Activated CD4-positive, alpha-beta T cell treated with anti-CD3 and anti-CD28 coated beads, Interleukin-2, amount 50 U/mL, for 4 hours (primary cell): ENCODE measurements at places on chromosomes 2 and 18.

DNA sequence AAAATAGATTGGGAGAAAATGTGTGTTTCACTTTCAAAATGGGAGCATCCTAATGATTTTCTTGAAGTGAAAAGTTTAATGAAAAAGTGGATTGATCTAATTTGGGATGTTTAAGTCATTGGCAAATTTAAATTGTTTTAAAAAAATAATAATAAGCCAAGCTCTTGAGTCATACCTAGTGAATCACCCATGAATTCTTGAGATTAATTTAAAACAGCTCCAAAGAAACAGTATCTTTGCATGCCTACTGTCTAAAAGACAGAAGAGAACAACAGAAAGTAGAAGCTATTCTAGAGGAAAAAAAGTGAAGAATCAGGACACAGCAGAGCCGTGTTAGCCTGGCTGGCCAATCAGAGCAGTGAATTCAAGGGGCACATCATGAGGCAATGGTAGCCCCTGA is 7.7 kb downstream of the ACVR1C start:
- no peak for DNase-seq

DNA sequence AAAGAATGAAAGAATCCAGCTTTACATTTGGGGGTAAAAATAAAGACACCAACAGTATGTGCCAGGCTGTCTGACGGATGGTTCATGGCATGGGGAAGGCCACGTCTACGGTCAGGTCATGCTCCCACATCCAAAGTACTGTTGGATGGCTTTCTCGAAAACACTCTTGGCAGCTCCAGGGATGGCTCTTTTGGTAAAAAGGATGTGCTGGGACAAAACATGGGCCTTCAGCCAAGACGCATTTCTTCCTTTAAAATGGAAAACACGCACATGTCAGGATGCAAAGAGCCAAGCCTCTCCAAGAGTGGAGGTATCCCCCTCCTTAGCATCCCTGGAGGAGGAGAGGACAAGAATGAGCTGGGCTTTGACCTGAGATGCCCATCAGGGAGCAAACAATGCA is 376.5 kb upstream of the KLHL29 start:
- DNase-seq, result no peak

DNA sequence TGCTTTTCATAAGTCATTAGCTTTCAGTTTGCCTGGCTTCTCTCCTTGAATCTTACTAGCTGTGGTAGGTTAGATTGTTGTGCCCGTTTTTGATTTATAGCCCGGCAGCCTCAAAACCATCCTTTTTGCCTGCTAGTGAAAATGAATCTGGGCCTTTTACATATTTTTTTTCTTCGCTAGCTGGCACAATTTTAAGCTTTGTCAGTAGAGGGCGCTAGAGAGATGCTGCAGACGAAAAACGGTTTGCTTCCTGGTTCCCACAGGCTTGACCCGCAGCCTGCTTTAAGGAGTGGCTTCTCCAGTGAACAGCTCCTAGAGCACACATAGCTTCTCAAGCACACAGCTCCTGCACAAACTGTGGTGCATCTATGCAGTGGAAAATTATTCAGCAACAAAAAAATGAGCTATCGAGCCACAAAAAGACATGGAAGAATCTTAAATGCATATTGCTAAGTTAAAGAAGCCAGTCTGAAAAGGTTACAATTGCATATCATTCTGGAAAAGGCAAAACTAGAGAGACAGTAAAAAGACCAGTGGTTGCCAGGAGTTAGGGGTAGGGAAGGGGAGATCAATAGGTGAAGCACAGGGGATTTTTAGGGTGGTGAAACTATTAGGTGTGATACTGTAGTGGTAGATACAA is 47.9 kb downstream of the E2F6 start:
- no peak for DNase-seq

- DNase-seq, result no peak
Observed at GRCh38 chr2:186641132-186641806, 51.4 kb downstream of the ITGAV start.

- no peak for DNase-seq
Observed at GRCh38 chr18:46555213-46555612, 101.8 kb downstream of the LOXHD1 start.

DNA sequence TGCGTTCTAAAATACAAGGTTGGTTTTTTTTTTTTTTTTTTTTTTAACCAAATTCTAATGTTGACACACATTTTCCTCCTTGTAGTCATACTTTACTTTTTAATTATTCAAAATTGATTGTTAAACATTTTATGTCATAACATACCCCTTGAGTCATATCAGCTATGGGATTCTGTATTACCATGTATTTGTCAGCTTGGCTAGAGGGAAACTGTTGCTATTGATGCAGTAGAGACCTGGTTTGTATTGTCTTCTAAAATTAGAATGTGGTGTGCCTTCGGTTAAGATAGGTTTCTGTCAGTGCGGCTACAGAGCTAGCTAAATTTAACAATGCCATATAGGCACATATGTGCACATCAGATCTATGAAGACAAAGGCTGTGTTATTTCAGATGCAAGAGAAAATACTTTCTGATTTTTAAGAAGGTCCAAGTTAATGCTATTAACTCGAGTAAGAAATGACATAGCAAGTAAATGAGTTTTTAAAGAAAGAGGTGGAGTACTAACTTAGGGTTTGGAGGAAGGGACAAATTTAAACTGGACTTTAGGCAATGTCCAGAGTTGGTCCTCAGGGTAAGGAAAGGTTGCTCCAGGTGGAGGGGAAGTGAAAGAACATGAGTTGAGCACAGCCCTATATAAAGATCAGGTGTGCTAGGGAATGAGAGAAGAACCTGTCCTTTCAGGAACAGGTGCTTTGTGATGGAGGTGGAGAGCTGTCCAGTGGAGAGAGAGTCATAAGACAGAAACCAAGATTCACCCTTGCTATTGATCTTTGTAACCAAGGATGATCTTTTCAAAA is 152.3 kb downstream of the PRPF40A start:
- no peak for DNase-seq

DNA sequence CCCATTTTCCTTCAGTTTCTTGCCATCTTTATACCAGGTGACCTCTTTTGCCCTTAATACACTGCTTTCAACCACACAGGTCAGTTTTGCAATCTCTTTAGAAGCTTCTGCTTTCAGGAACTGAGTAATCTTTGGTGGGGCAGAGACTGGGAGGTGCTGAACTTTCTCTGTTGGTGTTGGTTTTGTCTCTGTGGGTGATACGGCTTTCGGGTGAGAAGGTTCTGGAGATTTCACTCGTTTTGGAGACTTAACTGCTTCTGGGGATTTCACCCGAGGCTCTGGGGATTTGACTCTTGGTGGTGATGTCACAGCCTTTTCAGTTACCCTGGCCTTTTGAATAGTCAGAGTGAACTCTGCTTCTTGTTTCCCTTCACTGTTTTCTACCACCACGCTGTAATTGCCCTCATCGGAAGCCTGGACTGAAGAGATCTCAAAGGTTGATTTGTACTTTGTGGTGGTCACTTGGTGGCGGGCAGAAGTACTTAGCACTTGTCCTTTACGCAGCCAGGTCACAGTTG is 50.4 kb downstream of the PLEKHA3 start:
- no peak for DNase-seq

- no peak for DNase-seq
Observed at GRCh38 chr2:186911551-186912085, 62.6 kb upstream of the ZSWIM2 start.

DNA sequence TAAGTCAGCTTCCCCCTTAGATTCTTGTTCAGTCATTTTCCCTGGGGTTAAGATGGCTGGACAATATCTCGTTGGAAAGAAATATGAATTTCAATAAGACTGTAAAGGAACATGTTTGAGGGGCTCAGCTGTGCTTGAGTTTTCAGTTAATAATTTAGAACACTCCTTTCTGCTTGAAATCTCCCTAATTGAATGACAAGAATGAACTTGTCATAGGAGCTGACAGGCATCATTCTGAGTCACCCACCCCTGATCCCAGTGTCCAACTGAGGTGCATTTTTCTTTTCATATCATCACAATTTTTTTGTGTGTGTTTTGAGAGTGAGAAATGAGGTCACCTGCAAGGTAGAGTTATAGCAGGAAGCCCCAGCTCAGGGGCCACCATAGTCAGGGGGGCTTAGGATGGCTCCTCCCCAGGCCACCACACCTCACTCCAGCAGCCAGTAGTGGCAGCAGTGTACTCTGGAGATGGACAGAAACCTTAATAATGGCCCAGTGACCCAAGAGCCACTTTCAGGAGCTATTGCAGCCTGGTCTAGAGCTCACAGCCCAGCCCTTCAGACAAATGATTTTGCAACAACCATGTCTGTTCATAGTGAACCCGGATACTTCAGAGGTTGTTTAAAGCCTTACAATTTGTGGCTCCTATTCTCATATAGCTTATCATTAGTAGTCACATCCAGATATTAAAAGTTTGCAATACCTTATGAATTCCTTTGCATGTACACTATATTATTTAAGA is 174.5 kb downstream of the MAIP1 start:
- DNase-seq, result no peak

- no peak for DNase-seq
Observed at GRCh38 chr2:201263779-201264178, 3.4 kb downstream of the CASP8 start.

DNA sequence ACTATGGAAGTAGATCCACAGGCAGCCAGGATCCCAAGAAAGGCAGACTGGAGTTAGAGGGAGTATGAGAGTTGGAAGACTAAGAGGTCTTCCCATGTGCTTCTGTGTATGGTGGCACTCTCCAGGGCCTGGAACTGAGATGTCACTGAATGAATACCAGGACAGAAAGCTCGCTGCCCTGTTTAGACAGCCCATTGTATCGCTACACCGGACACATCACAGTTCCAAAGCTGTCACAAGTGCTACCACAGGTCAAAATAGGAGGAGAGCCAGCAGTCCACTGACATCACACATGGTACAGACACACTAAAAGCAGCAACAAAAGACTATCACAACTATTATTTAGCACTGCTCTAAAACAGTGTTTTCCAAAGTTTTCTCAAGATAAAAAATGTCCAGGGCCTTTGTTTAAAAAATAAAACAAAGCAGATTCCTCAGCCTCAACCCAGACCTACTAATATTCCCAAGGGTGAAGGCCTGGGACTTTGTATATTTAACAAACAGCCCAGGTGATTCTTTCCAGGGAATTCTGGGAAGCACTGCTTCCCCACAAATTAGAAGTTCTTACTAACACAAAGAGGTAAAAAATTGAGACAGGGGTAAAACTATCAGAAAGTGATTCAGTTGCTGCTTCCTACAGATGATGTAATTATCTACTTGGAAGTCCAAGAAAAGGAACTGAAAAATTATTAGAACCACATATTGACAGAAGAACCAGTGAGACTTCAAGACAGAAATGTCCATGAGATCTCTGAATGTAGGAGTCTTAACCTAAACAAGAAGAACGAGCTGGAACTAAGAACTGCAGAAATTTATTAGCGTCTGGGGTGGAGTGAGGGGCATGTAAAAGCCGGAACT is 116.0 kb downstream of the DTNB start:
- DNase-seq, result no peak

DNA sequence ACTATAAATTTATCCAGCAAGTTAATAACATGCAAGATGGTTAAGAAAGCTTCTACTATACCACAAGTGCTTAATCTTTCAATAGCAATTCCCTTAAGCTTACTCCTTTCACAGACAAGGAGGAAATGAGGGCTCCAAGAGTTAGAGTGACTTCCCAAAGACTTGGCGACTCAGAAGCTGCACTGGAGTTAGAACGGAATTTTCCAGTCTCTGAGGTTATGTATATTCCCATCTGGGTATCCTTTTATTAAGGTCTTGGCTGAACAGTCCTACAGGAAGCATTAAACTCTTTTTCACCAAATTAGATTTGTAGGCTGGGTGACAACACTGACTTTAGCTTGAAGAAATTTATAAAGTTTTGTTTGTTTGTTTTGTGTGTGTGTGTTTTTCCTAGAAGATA is 256.9 kb upstream of the DPP10 start:
- DNase-seq, result no peak

- no peak for DNase-seq
Observed at GRCh38 chr2:46802665-46803546, 112.7 kb downstream of the MCFD2 start.

GRCh38 chr2:213281156-213281555 is 3.1 kb upstream of the SPAG16 start:
- no peak for DNase-seq

GRCh38 chr2:222232372-222232771 is 66.4 kb downstream of the PAX3 start:
- DNase-seq, result no peak

- DNase-seq, result no peak
Observed at GRCh38 chr2:95017836-95018235, 7.7 kb upstream of the MAL start.

DNA sequence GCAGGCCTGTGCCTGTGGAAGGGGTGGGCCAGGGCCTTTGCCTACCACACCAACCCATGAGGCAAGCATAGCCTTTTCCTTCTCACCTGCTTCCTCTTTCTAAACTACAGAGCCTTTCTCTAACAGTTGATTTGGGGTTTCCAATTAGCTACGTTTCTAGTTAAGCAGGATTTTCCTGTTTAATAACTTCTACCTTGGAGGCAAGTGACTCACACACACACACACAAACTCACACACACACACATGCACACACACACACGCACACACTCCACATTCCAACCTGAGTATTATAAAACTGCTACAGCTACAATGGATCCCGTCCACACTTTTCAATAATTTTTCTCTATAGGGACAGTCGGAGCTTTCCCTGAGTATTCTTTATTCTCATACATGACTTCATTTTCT is 84.9 kb downstream of the SOX11 start:
- no peak for DNase-seq

DNA sequence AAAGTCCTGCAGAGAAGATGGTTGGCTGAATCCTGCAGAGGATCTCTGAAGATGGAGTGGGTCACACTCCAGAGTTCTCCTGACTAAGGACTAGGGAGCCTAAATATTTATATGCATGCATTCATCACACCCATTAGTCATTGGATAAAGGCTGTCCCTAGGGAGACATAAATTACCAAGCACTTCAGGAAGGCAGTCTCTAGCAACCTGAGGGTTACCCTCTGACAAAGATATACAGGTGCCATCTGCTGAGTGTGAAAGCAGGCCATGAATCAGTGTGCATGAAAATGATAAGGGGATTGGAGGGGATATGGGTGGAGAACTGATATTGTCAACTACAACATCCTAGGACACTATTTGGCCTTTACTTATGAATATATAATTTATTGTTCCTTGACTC is 294.8 kb upstream of the DDX18 start:
- no peak for DNase-seq

GRCh38 chr2:121596221-121597080 is 52.8 kb downstream of the CLASP1 start:
- peak; percentile 5 for DNase-seq

DNA sequence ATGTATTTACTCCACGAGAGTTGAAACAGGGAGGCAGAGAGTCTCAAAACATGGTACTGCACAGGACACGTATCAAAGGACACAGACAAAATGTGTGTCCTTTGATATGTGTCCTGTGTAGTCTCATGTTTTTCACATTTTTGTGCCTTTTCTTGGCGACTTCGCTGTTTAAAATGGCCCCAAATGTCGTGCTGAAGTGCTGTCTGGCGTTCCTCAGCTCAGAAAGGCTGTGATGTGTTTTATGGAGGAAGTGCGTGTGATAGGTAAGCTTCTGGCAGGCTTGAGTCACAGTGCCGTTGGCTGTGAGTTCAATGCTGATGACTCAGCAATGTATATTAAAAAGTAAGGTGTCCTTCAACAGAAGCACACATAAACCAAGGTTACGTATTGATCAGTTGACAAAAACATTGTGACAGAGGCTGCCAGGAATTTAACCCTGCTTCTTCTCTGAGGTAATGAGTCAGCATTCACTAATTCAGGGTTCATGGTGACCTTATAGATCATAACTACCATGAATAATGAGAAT is 78.2 kb downstream of the DYSF start:
- no peak for DNase-seq

- DNase-seq, result no peak
Observed at GRCh38 chr2:100178085-100178788, 35.8 kb upstream of the AFF3 start.
